NCI-H1930 (cell line): ENCODE measurements at places on chromosomes 5 and 9.

DNA sequence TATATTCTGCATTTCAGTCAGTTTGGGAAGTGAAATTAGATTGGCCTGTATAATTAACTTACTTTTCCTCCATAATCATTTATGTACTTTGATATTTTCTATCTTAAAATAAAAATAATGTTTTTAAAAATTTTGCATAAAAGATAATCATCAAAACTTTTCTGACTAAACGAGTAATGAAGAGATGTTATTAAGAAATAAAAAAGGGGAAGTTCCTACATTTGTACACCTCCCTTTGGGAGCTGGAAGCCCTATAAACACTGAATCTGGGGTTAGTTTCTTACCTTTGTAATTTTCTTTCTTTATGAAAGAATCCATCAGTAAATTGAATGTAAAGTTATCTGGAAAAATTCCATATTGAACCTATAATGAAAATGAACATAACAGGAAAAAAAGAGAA, 86.2 kb downstream of the MRPS27 start:
- DNase-seq, result no peak

- no peak for DNase-seq
Observed at GRCh38 chr9:69190086-69190862, 16.2 kb downstream of the TJP2 start.

GRCh38 chr9:130823435-130823834, 11.6 kb upstream of the ABL1 start:
- DNase-seq, result no peak

DNA sequence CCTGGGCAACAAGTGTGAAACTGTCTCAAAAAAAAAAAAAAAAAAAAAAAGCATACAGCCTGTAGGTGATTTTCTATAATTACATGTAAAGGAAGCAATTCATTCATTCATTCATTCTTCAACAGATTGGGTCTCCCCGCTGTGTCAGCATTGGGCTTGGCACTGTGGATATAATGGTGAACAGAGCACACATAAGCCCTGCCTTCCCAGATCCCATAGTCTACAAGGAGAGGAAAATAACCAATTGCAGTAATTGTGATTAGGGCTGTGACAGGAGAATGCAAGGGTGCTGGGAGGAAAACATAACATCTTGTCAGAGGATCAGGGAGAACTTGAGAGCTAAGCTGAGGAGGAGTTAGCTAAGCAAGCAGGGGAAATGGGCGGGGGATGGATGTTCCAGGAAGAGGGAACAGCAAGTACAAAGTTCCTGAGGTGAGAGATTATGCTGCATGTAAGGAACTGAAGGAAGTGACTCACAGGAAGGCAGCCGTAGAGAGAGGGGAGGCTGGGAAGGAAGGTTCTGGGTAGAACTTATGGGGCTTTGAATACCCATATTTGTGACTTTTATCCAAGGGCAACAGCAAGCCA, 24.0 kb upstream of the KLF9 start:
- no peak for DNase-seq

DNA sequence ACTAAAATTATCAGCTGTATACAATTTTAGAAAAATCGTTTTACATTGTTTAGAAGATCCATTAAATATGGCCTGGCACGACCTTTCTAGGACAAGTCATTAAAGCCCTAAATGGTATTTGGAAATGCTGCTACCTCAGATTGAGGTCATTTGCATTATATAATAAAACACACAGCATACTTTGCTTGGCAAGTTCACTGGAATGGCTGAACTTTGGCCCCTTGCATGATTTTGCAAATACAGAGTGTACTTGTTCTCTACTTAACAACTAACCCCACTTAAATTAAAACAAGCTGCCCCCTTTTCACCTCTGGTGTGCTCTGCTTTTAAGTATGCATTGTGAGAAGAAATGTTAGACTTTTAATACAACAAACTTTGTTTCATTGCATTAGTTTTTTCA, 860.1 kb downstream of the PTPRD start:
- no peak for DNase-seq

DNA sequence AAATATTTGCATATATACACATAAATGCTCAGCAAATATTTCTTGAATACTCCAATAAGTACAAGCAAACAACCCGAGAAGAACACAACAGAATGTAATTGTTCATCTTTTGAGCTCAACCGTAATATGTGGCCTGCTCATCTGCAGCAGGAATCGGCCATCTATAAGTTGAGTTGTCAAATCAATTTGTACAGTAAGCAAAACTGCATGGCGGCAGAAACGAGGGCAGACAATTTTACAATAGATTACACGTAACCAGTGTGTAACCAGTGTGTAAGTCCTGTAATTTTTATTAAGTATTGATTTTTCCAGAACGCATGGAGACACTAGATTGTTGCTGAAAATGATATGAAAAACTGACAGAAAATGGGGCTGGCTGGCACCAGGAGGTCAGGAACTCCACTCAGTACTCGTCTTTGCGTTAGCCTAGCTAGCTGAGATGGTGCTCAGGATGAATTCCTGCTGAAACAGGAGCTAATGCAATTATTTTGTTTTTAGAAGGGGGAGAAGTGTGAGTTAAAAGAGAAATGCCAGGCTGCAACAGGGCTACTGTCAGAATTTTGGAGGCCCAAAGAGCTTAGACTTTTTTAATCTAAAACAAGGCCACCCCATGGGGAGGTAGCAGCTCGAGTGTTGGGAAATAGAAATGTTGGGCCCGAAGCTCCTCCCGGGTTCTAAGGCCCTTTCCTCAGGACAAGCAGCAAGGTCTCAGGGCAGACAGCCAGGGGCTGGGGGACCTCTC, 682 bp downstream of the DHX29 start:
- DNase-seq, result no peak

DNA sequence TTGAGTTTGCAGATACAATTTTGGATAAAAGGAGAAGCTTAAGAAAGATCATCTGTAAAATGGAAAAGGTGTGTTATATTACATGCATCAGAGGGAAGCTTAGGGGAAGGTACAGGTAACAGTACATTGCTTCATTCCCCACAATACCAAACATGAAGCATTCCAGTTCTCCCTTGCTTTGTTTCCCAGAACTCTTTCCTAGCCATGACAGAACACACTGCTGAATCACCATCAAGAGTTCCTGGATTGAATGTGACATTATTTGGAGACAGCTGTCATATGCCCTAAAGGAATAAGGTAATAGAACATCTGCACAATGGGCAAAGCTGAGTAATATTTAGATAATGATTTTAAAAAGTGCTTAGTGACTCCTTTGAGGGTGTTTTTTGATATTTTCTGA, 303.5 kb upstream of the ST8SIA4 start:
- no peak for DNase-seq

- DNase-seq, result no peak
Observed at GRCh38 chr5:160743027-160743426, 109.0 kb downstream of the ATP10B start.

GRCh38 chr5:154603953-154604679, 126.1 kb upstream of the HAND1 start:
- no peak for DNase-seq

DNA sequence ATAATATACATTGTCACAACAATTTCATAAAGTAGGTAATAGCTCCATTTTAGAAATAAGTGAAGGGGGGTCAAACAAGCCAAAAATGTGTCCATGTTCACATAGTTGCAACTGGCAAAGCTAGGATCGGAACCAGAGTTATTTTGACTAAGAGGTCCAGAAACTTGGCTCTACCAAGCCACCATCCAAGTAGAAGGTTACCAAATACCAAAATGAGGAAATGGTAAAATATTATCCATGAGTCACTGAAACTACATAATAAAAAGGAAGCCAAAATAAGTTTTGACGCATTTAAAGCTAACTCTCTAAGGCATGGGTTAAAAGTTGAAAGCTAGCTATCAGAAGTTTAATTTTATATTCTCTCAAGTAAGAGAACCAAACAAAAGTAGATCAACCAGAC, 886.9 kb upstream of the DMAC1 start:
- DNase-seq, result no peak

DNA sequence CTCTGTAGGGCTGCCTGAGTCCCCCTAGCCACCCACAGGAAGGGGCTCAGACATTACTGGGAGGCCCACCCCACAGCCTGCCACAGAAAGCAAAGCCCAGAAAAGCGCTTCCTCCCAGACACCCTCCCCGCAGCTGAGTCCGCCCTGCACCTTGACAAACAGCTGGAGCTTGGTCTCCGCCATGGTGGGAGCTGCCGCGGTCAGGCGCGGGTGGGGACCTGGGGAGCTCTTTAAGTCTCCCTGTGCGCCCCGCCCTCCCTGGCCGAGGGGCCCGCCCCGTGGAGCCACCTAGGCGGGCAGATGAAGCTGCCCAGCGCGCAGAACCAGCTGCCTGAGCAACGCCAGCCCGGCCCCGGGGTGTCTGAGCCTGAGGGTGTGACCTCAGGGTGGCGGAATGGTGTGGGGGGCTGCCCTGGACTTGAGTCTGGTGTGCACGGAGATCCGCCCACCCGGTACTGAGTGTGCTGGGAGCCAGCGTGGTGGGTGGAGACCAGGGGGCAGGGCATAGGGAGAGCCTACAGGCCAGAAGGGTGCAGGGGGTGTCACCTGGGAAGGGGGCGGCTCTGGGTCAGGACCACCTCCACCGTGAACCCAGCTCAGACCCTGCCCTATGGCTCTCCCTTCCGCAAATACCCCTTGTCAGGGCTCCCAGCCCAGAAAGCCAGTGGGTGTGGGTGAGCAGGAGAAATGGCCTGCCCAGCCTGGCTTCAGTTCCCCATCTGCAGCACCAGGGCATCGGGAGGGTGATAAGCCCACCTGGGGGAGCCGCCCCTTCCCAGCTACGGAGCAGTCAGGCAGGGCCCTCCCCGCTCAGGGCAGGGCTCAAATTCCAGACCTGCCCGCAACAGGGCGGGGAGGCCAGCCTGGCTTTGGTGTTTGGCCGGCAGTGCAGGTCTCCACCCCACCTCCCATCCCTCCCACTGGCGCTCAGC, at the start of gene CLIC3:
Gene CLIC3, minus strand, starts transcription at position 208 of the 932 bp plus-strand sequence. Its CDS starts 25 bp downstream, at position 183.
- peak; percentile 30 for DNase-seq

- DNase-seq, result no peak
Observed at GRCh38 chr5:57445006-57445704, 37.5 kb downstream of the ACTBL2 start.

DNA sequence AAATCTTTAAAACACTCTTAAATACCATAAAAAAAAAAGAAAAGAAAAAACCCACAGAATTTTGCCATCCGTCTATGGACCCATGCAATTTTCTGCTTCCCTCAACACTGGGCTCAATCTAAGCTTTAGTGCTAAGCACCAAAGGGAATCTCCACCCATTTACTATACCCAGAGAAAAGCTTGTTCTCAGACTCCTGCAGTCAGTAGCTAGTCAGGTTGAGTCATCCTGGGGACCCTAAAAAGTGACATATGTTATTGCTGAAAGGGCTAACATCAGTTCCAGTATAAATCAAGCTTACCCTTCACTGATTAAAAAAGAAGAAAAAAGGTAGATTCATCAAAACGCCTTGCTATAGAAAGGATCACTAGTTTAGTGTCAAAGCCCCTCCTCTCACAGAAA, 177.6 kb downstream of the MUSK start:
- DNase-seq, result no peak

DNA sequence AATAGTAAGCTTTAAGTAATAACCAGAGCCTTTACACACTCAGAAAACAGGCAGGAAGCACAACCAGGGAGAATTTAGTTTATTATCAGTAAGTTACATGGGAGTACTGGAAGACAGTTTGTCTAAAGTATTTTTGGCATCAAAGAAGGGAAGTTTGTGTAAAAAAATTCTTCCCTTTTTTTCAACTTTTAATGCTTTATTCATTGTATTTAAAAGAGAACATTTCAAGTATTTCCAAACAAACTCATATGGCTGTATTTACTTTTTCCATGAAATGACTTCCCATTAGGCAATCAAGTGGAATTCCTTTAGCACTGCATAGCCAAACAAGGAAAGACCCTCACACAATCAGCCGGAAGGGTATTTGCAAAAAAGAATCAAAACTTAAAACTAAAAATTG, 26.7 kb downstream of the RNF145 start:
- DNase-seq, result no peak

DNA sequence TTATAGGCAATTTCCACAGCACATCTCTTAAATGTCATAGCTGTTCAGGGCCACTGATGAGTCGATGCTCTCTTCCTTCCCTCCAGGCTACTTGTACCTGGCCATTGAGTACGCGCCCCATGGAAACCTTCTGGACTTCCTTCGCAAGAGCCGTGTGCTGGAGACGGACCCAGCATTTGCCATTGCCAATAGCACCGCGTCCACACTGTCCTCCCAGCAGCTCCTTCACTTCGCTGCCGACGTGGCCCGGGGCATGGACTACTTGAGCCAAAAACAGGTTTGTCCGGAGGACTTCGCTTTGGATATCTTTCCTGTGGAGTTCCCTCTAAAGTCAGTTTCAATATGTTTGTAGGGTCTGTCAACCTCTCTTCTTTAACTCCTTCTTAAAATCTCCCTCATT, 84.3 kb downstream of the EQTN start:
- DNase-seq, result no peak

GRCh38 chr5:126235628-126236027, 187.6 kb upstream of the GRAMD2B start:
- no peak for DNase-seq

GRCh38 chr5:9536717-9537116, 9.2 kb downstream of the SEMA5A start:
- no peak for DNase-seq

GRCh38 chr5:135223891-135224625, 175.0 kb downstream of the MACROH2A1 start:
- no peak for DNase-seq

DNA sequence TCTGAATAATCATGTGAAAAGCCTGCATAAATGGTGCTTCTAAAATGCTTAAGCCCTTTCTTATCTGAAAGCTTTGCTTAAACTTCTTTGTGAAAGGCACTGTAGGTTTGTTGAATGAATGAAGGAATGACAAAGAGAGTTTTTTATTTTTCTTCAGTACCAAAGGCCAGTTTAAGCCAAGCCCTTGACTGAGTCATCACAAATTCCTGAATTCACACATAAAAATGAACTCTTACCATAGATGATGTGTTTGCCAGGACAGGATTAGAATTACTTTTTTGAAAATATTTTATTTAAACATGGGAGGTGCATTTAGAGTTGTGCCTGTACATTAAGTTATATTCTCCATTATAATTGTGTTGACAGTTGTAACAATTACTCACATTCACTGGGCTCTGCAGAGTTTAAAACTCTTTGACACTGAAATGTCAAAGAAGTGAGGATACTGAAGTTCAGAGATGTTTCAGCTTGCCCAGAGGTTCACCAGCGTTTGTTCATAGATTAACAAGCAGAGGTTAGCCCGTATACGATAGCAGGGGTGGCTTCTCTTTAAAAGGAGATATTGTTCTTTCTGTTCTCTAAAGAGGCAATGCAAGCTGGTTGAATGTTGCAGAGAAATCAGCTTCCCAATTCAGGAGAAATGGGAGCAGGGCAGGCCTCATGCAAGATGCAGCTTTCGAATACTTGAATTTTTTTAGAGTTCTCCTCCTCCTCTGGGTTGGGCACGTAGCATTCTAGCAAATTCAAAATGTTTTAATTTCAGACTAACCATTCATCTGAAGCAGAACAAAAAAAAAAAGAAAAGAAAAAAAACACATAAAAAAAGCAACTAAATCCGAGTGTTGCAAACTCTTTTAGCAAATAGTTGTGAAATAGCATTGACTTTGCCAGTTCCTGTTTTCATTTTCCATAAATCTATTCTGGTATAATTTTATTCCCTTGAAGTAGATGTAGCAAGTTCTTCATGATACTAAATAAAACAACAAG, 358.7 kb upstream of the KLF4 start:
- DNase-seq, result no peak
